Vagina (tissue), 2 donors: ENCODE measurements at places on chromosomes 4 and X.

GRCh38 chr4:144989306-144989705 lies 108.7 kb downstream of the ANAPC10 start:
- DNase-seq: no peak

GRCh38 chr4:152937336-152938236 lies 1.5 kb downstream of the FHDC1 start:
- no peak for DNase-seq

DNA sequence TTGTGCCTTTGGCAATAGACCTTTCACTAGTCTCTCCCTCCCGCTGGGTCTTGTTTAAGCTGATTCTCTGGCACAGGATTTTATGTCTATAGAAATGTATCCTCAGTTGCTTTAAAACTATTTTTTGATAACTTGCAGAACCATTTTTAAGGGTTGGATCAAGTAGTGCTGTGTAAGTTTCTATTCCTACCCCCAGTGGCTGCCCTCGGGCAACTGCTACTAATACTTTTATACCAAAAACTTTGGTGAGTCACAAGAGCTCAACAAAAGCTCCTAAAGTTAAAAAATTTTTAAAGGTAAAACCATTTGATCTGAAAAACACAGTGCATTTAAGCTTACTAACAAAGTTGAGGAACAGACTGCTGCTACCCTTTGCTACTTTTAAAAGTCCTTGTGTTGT lies 1460.6 kb upstream of the PCDH7 start:
- no peak for DNase-seq

DNA sequence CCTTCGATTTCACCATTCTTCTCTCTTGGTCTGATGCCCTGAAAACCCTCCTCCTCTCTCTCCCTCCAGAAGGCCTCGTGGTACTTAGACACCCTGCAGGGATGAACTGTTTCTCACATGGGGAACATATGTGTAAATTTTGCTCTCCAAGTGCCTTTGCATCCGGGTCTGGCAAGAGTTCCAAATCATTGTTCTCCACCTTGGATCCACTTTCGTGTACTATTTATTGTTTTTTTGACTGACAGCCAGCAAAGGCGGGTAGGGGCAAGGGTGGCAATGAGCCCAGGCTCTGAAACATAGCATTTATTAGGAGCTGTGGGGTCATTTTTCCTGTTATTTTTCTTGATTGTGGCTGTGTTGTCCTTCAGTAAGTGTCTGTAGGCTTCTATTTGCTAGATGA lies 81.7 kb downstream of the RTL5 start:
- DNase-seq: no peak

DNA sequence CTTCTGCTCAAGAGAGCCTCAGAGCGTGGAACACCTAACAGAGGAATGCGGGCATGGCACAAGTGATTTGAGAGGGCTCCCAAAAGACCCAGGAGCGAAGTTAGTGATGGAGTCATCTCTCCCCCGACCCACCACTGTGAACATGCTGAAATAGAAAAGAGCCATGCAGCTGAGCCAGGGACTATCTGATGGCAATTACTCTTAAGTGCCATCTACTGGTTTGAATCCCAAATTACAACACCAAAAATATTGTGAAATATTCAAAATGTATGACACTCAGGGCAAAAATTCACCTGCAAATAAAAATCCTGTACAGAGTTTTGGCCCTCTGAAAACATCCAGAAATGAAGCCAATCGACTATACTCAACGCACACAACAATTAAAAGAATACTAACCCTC lies 2038.9 kb upstream of the ADGRL3 start:
- DNase-seq: no peak

- DNase-seq: no peak
Observed at GRCh38 chr4:55020131-55020530, 105.3 kb downstream of the KDR start.

GRCh38 chr4:93760284-93760683 lies 68.3 kb upstream of the ATOH1 start:
- no peak for DNase-seq

GRCh38 chr4:78517050-78517652 lies 34.4 kb upstream of the ANXA3 start:
- no peak for DNase-seq

GRCh38 chr4:80075995-80076675 lies 3.1 kb upstream of the ANTXR2 start:
- no peak for DNase-seq

DNA sequence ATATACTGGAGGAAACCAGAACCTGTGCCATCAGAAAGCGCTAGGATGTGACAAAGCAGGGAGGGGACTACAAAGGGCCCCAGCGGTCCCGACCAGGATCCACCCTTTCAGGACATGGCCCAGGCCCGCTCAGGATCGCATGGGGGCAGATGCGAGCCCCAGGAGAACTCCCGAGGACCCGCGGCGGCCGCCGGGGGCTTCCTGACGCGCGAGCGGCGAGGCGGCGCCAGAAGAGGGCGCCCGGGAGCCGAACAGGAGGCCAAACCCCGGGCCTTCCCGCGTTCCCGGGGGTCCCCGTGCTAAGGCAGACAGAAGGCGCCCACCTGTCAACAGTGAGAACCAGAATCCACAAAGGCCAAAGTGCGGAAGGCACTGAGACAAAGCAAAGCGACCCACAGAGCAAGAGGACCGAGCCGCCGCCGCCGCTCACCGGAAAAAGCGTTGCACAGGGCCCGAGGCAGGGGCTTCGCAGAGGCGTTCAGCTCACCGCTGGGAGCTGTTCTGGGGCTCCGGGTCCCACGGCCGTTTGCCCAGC lies 7.3 kb upstream of the OPN1LW start:
- no peak for DNase-seq

DNA sequence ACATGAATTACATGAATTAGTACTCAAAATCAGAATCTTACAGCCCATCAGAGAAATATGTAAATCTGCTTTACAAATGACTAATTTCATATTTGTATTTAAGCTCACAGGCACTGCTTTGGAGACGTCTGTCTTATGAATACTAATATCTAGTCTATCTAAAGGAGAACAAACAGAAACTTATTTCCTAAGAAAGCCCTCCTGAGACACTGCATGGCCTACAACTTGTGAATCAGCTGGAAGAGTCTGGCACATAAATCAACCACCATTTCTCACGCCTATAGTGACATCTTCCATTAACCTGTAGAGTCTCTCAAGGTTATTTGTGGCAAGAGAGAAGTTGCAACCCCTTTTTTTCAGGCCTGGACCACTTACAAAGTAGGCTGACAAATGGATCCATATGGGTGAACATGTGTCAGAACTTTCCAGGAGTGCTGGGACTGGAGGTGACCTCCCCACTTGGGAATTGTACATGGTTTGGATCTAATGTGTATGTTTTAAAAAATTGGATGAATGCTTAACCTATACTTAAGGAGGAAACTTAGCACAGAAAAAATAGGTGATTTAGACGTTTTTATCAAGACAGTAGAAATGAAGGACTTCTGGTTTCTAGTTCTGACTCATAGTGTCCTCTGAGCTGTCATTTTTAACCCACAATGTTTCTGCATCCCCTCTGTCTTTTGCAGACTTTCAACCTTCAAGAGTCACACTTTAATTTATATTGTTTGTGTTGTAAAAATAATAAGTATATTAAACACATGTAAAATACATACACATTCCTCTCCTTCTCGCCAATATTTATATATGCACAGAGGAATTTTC lies 83.2 kb upstream of the ARHGAP24 start:
- no peak for DNase-seq

- DNase-seq: no peak
Observed at GRCh38 chr4:140330311-140330900, 43.0 kb upstream of the SCOC start.

DNA sequence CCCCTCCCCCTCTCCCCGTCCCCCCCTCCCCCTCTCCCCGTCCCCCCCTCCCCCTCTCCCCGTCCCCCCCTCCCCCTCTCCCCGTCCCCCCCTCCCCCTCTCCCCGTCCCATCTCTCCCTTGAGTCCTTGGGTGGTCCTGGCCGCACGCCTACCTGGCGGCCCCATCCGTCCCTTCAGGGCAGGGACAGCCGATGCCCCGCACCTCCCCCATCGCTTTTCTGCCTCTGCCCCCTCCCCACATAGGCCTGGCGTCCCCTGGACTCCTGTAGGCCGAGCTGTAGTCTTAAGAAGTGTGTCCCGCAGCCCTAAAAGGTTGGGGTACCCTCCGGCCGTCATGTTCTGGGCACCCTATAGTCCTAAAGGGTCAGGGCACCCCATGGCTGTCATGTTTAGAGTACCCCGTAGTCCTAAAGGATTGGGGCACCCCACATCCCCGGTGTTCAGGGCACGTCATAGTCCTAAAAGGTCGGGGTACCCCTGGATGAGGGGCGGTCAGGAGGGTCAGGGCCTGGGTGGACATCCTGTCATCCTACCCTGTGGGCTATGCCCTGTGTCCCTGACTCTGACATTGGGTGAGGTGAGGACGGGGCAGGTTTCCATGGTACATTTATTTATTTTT lies 10.8 kb upstream of the GTPBP6 start:
- DNase-seq: no peak

DNA sequence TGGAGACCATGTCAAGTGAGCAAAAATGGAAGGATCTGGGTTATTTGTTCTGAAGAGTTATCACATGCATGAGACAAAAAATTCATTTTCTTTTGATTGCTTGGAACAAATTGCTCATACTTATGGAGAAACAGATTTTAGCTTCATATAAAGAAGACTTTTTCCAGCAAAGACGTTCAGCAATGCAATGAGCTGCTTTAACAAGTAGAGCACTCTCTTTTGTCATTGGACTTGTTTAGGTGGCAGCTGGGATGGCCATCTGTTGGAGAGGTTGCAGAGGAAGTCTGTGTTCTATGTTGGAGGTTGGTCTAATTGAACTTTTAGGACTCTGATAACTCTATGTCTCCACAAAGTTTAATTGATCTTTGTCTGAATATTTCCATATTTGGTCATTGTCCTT lies 19.9 kb upstream of the CEP135 start:
- DNase-seq: no peak

GRCh38 chrX:112803060-112803459 lies 37.6 kb downstream of the AMOT start:
- no peak for DNase-seq

- no peak for DNase-seq
Observed at GRCh38 chrX:111609206-111609605, 71.8 kb upstream of the ALG13 start.

- DNase-seq: no peak
Observed at GRCh38 chrX:46630141-46630540, 56.6 kb downstream of the CHST7 start.

- DNase-seq: no peak
Observed at GRCh38 chr4:100257567-100257966, 67.3 kb upstream of the DDIT4L start.

- no peak for DNase-seq
Observed at GRCh38 chr4:23373261-23373660, 516.6 kb downstream of the PPARGC1A start.

DNA sequence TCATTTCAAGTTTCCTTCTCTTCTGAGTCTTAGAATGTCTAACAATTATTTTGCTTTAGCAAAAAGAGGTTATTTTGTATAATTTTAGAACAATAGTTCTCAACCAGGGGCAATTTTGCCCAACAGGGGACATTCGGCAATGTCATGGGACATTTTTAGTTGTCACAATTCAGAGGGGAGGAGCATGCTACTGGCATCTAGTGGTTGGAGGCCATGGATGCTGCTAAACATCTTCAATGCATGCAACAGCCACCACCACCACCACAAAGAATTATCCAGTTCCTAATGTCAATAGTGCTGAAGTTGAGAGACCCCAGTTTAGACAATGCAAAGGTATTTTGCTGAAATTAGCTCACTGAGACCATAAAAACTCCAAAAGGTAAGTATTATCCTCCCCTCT lies 122.5 kb downstream of the ARHGAP6 start:
- no peak for DNase-seq

GRCh38 chr4:177441061-177441802 lies 1.0 kb downstream of the AGA start:
- no peak for DNase-seq

GRCh38 chr4:80465238-80465637 lies 129.7 kb downstream of the CFAP299 start:
- DNase-seq: no peak

DNA sequence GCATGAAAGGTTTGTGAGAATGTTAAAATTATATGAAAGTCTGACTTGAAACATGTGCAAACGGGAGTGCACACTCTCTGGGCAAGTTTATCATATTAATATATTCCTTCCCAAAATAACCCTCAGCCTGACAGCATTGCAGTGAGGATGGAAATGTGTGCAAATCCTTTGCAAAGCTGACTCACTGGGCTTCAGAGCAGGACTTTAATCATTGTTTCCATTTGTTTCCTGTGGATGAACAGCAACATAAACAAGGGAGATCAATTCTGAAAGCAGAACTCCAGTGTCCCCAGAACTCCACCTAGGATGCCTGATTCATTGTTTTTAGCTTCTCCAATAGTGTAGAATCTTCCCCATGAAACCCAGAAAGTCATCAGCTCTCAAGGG lies 32.9 kb downstream of the SLC2A9 start:
- DNase-seq: peak; percentile 11

GRCh38 chrX:57286507-57287251 lies at the start of gene FAAH2:
Gene FAAH2, plus strand, starts transcription at chrX:57286706. Its CDS starts 120 bp downstream, at chrX:57286826.
- DNase-seq: no peak

GRCh38 chrX:154396973-154397887 lies 947 bp upstream of the RPL10 start:
- no peak for DNase-seq

DNA sequence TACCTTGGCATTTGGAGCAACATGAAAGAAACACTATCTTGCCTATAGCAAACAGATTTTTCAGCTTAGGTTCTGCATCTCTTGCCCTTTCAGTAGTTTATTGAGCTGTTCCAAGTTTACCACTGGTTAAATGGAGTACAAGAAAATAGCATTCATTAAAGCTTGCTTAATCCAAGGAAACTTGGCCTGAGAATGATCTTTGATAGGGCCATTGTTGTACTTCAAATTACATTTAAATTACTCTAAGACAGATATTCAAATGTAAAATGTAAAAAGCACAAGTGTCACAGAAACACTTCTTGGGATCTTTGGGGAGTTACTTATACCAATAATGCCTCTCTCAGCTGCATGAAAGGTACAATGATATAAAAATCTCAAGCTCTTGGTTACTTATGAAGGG lies 609.0 kb upstream of the HTR2C start:
- DNase-seq: no peak

DNA sequence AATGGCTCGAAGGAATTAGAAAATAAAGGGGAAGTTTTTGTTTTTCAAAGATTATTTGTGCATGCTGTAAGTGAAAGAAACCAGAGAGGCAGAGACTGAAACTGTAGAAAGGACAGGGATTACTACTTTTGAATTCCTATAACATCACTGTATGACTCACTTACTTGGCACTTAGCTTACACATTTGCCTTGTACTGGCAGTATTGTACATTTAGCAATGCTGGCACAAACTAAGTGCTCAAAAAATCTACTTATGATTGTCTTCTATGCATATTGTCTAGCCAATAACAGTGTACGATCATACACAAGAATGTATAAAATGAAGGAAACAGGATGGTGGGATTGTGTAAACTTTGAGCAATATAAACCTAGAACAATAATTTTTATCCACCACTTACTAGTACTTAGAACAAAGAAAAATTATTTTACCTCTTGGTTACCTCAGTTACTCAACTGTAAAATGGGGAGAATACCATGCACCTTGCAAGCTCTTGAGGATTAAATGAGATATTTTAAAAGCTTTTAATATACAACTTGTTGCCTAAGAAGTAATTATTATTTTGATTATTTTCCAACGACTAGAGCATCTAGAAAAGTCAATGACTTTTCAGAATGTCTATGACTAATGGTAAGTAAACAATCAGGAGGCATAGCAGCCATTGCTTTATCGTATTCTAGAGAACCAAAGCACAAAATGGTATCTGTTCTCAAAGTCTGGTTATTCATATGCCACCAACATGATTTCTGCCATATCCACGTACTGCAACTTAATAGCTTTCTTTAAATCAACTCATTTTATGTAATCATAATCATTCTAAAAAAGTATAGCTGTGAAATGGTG lies 4.7 kb downstream of the FAM120C start:
- no peak for DNase-seq
